ENCODE measurements at places on chromosomes 7 and 10.

DNA sequence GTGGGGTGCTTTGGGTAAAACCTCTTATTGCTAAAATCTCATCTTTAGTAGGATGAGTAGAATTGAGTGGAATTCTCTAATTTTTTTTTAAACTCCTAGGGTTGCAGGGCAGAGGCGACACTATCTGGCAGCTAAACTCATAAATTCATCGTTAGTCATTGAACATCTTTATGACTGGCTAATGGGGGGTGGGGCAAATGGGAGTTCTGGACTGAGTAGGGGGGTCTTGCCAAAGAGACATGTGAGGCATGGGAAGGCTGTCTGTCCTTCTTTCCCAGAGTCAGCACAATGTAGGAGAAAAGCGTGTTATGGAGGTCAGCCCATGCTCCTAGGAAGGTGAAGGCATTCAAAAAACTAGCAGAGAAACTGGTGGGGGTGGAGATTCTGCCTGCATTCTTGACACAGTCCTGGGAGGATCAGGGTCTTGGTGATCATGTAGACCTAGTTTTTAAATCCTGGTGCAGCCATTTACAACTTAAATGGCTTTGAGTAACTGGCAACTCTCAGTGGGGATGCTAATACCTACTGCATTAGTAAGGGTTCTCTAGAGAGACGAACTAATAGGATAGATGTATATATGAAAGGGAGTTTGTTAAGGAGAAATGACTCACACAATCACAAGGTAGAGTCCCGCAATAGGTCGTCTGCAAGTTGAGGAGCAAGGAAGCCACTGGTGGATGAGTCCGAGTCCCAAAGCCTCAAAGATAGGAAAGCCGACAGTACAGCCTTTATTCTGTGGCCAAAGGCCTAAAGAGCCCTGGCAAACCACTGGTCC is 47.7 kb downstream of the EMX2 start:
- no peak for DNase-seq

DNA sequence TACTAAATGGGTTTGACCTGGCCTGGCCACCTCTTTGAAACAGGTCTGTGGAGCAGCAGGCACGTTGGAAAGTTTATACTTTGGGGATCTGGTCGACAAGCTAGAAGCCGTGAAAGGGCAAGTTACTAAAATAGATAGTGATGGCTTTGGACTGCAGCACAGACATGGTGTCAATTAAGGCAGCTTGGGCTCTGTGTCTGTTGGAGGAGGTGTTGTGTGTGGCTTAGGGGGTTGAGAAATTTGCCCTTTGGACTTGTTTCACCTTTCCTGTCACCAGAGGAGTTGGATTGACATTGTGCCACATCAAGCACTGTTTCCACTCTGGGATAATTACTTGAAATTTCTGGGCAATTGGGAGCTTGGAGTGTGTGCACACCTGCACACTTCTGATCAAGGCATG is 251.8 kb upstream of the MKI67 start:
- DNase-seq: no peak

GRCh38 chr10:58925381-58925780 is 251.1 kb upstream of the PHYHIPL start:
- no peak for DNase-seq

GRCh38 chr10:72273410-72274212 is at the start of gene DDIT4:
TSS of gene DDIT4 (plus strand) at chr10:72273924. CDS start at chr10:72274217, 293 bp downstream.
- peak; percentile 99 for DNase-seq

GRCh38 chr10:57186201-57186600 is 825.1 kb upstream of the ZWINT start:
- DNase-seq: no peak

DNA sequence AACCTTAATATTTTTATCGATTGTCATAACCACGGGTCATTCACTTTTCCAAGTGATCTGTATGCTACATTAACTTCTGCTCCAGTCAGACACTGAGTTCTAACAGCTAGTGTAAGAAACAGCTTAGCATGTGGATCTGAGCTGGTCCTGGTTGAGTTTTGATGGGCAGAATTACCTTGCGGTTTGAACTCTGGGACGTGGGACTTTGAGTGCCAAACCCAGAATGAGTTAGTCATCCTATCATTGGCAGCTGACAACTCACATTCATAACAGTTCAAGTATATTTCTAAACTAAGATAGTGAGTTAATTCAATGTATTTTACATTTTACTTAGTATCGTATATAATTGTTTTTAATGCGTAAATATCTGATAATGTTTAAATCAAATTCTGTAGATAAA is 43.2 kb downstream of the C7orf33 start:
- no peak for DNase-seq

GRCh38 chr7:4612237-4612636 is 69.9 kb upstream of the FOXK1 start:
- DNase-seq: no peak

DNA sequence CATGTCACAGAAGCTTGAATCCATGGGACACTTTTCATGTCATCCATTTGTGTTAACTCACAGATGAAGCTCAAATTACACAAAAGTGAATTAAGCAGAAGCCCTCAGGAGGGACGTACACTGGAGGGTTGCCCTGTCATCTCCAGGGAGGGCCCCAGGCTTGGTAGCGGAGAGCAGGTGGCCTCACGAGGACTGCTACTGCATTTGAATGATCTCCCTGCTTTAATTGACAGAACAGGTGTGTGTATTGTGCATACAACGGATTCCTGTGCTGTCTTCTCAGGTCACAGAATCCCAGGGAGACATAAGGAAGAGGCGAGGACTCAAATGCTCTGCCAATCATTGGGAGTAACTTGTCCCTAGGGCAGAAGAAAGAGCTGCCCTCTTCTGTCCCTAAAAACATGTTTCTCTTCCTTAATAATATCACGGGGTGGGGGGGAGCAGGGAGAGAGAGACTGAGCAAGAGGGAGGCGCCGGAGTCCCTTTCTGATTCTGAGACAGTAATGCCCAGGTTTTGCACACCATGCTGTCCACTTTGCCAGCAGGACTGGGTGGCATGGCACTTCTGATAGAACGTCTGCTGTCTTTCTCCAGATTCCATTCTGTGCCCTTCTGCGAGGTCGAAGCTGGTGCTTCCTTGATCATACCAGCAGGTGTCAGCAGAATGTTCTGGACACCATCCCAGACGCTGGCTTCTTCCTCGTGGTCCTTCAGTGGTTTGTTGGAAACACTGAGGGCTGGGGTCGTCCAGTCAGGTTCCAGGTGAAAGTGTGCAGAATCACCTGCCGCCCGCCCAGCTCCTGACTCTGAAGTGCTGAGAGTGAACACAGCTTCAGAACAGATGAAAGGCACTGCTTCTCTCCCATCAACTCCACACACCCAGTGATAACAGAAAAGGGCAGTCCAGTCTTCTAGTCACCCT is 26.2 kb upstream of the RASGEF1A start:
- peak; percentile 61 for DNase-seq

- DNase-seq: peak; percentile 90
These were observed 15.7 kb upstream of the ARMC3 start for GRCh38 chr10:22911889-22912762.

- DNase-seq: no peak
These were observed 60.7 kb upstream of the AGK start for GRCh38 chr7:141490474-141490873.

DNA sequence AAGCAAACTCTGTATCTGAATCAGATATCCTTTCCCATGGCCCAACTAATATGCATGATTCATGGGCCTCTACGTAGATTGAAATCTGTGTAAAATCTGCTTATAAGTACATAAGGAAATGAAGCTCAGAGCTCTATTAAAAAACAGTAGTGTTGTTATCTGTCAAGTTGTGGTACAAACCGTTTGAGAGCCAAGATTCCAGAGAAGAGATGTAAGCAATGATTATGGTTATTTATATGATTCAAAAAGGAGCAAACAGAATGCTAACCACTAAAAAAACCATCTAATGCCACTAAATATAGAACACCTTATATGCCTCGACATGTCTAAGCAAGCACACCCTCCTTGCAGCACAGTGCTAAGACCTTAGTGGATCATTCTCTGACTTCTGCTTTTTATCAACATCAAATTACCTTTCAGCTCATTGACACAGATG is 26.6 kb downstream of the RPP38 start:
- DNase-seq: peak; percentile 33

- no peak for DNase-seq
These were observed 127.6 kb downstream of the SLC16A9 start for GRCh38 chr10:59582058-59582457.

DNA sequence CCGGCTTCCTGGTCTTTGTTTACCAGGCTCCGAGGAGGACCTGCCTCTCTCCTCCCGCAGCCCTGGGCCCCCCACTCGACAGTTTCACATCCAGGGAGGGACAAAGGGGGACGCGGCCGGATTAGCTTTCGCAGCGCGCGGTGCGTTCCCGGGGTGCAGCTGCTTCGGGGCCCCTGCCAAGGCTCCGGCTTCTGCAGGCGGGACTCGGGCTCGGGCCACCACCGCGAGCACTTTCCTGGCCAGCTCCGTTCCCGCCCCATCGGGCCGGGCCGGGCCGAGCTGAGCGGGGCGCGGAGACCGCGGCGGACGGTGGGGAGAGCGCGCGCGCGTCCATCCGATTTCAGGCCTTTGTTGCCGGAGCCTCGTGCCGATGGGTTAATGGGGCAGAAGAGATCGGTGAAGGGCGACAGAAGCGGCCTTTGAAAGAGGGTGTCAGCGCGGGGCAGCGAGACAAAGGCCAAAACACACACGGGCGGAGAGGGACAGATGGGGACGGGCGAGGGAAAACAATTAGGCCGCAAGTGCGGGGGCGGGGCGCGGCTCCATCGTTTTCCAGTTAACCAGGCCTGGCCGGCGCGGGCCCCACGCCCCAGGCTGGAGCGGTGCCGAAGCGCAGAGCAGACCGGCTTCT is 8.5 kb upstream of the UNCX start:
- no peak for DNase-seq

DNA sequence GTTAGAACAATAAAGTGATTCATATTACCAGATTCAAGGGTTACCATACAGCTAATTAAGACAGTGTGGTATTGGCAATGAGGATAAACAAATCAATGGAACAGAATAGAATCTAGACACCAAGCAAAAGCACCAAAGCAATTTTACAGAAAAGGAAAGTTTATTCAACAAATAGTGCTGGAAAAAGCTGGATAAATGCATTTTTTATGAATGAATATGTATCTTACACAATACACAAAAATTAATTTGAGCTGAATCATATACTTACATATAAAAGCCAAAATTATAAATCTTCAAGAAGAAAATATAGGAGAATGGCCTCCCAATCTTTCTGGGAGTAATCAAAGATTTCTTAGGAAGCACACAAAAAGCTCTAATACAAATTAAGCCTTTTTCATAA is 220.4 kb upstream of the PTN start:
- no peak for DNase-seq

DNA sequence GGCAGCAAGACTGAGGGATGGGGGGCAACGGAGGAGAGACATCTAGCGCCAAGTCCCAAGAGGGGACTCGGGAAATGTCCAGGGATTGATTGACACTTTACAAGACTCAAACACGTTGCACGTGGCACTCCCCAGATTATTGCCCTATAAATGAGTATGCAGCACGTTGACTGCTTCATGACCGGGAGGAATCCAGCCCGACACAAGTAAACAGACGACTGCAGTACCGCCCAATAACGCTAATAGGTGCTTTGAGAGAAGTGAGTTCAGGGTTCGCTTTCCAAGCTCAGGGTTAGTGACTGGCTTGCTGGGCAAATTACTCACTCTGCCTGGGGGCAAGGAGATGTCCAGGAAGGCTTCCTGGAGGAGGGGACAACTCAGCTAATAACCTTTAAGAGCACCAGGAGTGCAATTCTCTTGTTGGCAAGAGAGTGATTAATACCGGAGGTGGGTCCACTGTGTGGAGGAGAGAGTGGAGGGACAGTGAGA is 73.3 kb upstream of the MYL10 start:
- DNase-seq: no peak

- DNase-seq: no peak
These were observed 22.3 kb downstream of the AGK start for GRCh38 chr7:141573511-141573910.

GRCh38 chr7:128841921-128842673 is 11.9 kb downstream of the FLNC start:
- DNase-seq: no peak

GRCh38 chr10:109456566-109457301 is 466.6 kb downstream of the XPNPEP1 start:
- DNase-seq: no peak
